ENCODE measurements at places on chromosomes 2 and 18.
A peak's percentile ranks its signal among the peaks of the same experiment; 100 is the strongest.

GRCh38 chr18:60809937-60810336, 437.4 kb upstream of the MC4R start:
- no peak for DNase-seq

- DNase-seq, result peak; percentile 43
Observed at GRCh38 chr2:15841776-15842560, 98.4 kb upstream of the MYCN start.

DNA sequence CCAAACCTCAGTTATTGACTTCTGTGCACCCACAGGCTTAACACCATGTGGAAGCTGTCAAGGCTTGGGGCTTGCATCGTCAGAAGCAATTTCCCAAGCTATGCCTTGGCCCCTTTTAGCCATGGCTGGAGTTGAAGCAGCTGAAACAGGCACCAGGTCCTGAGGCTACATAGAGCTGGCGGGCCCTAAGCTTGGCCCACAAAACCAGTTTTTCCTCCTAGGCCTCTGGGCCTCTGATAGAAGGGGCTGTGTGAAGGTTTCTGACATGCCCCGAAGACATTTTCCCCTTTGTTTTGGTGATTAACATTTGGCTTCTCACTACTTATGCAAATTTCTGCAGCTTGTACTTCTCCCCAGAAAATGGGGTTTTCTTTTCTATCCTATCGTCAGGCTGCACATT, 9.1 kb upstream of the TMX3 start:
- no peak for DNase-seq

DNA sequence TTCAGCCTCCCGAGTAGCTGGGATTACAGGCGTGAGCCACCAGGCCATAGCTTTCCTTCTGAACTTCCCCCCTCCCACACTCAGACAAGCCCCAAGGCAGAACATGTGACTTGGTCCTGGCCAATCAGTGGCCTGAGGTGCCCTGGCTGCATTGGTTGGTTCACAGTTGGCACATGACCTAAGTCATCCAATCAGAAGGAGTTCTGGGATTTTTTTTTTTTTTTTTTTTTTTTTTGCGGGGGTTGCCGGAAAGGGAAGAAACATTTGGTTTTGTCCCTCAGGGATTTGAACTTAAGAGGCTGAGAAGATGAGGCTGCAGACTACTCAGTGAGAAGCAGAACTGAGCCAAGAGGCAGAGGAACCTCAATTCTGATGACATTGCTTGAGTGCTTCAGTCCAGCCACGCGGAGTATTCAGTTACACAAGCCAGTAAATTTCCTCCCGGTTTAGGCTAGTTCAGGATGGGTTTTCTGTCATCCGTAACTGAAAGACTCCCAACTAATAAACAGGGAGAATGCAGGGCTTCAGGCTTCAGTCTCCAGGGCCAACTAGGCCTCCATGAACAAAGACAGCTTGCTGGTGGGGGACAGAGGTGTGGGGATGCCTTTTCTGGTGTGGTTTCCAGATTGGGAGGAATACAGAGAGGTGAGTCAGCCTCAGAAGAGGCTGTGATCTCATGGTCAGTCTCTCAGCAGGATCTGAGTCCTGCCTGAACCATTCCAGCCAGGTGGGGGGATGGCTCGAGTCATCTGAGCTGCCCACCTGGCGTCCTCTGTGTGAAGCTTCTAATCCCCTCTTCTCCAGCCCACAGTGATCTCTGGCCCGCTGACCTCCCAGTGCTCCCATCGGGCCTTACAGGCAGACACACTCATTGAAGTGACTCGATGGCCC, 9.2 kb downstream of the PTMA start:
- DNase-seq, result peak; percentile 55

DNA sequence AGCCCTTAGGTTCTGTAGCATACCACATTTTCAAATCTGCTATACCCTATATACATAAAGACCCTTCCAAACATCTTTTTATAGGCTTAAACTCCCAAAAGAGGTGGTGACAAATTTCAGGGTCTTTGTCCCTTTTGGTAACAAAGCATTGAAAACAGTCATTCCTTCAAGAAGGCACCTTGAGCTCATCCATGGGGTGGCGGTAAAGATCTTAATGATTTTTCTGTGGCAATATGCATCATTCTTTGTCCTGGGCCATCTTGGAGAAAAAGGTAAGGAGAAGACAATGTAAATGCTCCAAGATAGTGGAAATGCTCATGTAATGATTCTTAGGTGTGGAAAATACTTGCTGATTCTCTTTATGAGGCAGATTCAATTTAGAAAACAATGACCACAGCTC, 890.5 kb downstream of the CNTNAP5 start:
- DNase-seq, result no peak

Measured in stomach (tissue), 19 donors.